ENCODE measurements at places on chromosomes 12 and 14.

GRCh38 chr12:112331886-112332285, 50.3 kb downstream of the HECTD4 start:
- no peak for DNase-seq

DNA sequence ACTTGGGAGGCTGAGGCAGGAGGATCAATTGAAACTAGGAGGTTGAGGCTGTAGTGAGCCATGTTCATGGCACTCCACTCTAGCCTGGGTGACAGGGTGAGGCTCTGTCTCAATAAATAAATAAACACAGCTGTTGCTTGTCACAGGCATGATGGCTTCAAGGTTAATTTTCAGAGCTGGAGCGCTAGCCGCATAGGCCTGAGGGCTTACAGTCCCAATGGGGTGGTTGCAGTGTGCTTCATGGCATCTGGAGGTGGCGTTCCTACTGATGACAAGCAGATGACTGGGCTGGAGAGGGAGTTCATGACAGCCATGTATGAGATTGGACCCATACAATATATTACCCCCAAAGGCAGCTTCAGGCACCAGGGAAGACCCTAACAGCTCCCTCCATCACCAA, 1.6 kb upstream of the FMNL3 start:
- DNase-seq = no peak

DNA sequence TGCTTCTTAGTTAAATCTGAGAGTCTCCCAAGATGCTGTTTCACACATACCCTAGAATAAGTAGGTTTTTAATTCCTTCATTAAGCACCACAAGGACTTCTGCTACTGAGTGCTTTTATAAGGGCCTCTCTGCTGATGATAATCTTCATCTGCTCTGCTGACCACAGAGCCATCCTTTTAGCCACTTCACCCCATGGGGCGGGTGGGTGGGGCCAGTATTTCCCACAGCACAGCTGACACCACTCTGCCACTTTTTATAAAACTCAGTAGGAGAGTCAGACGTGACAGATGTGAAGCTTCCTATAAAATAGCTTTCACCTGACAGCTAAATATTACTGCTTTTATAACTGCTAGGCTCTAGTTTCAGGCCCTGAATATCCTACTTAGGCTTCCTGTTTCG, 20.3 kb downstream of the FCF1 start:
- peak; percentile 29 for DNase-seq

DNA sequence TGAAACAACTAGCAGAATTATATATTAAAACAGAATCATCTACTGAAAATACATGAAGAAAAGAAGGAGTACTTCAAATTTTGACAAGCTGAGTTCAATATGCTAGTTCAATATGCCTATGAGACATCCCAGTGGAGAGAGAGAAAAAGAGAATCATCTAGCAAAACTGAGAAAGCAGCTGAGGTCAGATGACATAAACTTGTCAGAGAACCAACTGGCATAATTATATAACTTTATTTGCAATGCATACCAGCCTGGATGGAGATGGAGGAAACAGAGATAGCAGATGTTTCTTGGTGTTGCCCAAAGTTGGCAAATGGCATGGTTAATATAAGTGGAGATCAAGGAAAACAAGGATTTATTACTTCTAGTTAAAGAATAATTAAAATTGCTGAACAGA, 148.7 kb upstream of the PDZRN4 start:
- no peak for DNase-seq

DNA sequence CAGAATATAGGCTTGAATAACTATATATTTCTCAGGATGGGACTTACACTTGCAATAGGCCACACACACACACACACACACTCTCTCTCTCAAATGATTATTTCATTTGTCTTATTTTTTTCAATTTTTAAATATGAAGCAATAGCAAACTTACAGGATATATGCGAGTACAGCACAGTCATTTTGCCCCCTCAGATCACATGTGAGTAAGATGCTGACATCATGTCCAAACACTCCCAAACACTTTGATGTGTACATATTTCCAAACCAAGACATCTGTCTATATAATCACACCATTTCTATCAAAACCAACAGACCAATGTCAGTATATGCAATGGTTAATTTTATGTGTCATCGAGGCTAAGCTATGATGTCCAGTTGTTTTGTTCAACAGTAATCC, 1535.9 kb upstream of the FLRT2 start:
- no peak for DNase-seq

GRCh38 chr12:15534874-15535273, 212.6 kb downstream of the PTPRO start:
- no peak for DNase-seq

DNA sequence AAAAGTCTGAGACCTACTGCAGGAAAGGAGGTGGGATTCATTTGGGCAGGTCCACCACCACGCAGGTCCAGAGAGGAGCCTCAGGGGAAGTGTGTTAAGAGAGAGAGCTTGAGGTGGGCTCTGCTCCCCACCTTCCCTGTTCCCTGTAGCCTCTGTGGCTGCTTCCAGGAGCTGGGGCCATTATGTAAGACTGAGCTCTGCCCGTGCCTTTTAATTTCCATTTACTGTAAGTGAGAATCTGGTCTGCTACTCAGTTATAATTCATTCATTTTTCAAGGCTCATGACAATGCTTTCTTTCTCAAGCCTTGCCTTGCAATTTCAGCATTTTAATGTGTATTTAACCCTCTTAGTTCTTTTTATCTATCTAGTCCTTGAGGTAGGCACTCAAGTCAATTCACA, 8.3 kb downstream of the SLC4A8 start:
- DNase-seq = no peak

GRCh38 chr12:111819191-111820158, 22.6 kb upstream of the MAPKAPK5 start:
- DNase-seq = no peak

GRCh38 chr14:52551696-52552062, 626 bp downstream of the TXNDC16 start:
- peak; percentile 53 for DNase-seq

GRCh38 chr14:38098074-38098836, 109.4 kb upstream of the SSTR1 start:
- no peak for DNase-seq

- no peak for DNase-seq
These were observed 7.5 kb downstream of the KLRG1 start for GRCh38 chr12:8996682-8997405.

DNA sequence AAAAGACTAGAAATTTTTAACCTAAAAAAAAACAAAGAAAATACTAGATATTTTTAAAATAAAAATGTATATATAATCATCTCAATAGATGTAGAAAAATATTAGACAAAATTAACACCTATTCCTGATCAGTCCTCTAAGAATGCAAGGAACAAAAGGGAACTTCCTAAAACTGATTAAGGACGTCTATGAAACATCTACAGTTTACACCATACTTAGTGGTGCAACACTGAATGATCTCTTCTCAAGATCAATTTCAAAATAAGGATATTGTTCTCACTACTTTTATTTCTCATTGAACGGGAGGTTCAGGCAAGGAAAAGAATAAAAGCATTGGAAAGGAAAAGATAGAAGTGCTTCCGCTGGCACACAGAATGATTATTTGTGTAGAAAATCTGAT, 16.0 kb downstream of the OLR1 start:
- no peak for DNase-seq

GRCh38 chr14:40733206-40733605, 873.5 kb upstream of the LRFN5 start:
- DNase-seq = no peak

- no peak for DNase-seq
These were observed 40.0 kb downstream of the GPR65 start for GRCh38 chr14:88044776-88045446.

GRCh38 chr14:62409626-62410300, 635.5 kb downstream of the KCNH5 start:
- DNase-seq = no peak

DNA sequence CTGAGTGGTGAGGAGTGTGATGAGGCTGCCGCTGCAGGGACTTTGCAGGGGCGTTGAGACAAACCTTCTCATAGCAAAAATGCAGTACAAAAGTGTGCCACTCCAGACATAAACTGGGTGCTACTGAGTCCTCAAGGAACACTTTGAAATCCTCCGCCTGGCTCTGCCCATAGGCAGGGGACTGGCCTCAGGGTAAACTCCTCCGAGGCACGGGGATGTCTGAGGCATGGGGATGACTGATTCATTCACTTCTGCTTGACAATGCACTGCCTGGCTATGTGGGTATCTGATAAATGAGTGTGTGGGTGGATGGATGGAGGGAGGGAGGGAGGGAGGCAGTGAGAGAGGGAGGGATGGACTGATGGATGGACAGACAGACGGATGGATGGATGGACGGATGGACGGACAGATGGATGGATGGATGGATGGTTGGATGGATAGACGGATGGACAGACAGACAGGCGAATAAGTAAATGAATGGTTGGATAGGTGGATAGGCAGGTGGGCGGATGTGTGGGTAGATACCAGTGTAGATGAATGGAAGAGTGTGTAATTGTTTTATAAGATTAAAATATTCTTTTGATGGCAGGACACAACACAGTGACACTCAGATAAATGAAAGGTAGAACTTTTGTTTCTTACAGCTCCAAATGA, 2.1 kb upstream of the BDKRB2 start:
- no peak for DNase-seq

DNA sequence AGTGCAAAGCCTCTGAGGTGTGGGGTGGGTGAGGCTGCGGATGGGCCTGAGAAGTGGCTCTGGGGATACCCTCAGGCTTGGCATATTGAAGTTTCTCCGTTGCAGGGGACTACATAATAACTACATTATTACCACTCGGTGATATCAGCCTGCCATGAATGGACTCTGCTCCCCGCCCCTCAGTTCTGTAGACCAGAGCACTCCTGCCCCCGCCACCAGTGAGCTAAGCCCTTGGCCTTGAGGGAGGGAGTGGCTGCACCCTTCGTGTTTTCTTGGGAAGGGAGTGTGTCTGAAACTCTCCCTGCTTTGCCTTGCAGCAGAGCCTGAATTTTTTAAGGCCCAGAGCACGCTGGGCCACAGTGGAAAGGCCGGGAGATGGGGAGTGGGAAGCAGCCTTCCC, 1.7 kb downstream of the ORAI1 start:
- no peak for DNase-seq

DNA sequence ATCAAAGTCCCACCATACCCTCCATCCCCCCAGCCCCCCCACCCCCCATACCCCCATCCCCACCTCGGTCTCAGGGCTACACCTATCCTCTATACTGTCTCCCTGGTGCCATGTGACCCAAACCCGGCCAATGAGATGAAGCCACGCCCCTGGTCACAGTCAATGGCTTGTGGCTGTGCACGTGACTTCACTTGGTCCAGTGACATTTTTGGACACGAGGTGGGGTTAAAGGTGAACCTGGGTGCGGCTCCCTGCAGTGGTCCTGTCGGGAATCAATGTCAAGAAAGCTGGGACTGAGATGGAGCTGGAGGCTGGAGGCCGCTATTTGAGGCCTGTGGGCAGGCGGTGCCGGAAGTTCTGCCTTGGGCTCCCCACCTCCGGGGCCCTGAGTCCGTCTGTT, 100.7 kb upstream of the MAP1LC3B2 start:
- DNase-seq = no peak

GRCh38 chr12:66693901-66694513, 15.1 kb upstream of the GRIP1 start:
- peak; percentile 77 for DNase-seq

GRCh38 chr14:24806061-24806678, 172.2 kb upstream of the GZMB start:
- peak; percentile 38 for DNase-seq

DNA sequence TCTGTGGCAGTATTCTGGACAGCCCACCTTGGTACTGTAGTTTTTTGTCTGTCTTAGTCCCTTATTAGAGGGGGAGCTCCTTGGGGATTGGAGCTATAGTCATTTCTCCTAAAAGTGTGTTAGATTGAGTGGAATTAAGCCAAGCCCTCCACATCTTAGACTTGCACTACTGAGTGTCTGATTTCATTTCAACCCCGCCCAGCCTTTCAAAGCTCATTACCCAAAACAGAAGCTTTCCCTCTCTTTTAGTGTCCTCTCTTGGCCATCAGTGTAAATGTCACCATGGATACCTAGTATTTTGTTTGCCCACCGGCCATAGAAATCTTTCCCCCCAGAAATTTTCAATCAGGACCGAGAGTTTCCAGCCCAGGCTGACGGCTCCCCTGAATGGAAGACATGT, 74.5 kb downstream of the LRRC74A start:
- DNase-seq = no peak

- no peak for DNase-seq
These were observed 40.2 kb downstream of the TAOK3 start for GRCh38 chr12:118332511-118332910.

- peak; percentile 77 for DNase-seq
These were observed 342.7 kb downstream of the CACNA1C start for GRCh38 chr12:2395354-2395977.

DNA sequence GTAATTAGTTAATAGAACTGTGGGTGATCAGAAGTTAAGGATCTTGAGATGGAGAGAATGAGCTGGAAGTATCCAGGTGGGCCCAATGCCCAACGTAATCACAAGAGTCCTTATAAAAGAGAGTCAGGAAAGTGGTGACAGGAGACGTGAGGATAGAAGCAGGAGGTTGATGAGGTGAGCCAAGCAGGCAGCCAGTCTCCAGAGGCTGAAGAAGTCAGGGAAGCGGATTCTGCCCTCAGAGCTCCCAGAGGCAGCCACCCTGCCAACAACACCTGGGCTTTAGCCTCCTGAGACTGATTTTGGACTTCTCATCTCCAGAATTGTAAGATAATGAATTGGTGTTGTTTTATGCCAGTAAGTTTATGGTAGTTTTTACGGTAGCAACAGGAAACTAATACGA, 10.1 kb upstream of the SAV1 start:
- DNase-seq = no peak

DNA sequence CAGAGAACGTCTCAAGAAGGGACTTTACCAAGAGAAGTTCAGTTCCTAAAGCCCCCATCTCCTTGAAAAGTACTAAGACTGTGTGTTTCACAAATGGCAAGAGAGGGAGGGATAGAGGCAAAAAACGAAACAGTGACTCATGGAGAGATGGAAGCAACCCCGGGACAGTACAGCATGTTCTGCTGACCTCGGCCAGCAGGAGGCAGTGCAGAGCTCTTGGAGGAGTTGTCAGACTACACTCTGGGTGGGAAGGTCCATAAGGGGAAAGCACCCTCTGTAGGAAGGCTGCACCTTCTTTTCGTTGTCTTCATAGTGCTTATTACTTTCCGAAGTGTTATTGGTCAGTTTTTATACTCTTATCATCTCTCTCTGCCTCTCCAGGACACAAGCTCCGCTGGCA, 525.2 kb upstream of the CCDC196 start:
- DNase-seq = no peak
